ENCODE measurements at places on chromosomes 7 and 10.

DNA sequence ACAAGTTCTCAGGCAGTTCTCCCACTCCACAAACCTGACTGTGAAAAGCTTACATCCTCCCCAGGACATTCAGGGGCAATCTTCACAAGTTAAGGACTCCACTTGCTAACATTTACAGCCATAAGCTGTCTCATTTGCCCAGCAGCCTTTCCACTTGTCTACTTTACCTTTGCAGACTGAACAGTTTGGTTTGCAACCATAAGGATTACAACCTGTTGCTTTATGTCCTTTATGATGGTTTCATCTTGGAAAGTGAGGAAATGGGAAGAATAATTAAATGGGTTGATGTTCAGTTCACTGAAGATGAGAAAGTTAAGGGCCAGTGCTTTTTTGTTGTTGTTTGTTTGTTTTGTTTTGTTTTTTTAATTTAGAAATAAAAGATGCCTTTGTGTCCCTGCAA, 92.4 kb downstream of the FAM204A start:
- DNase-seq, result no peak

GRCh38 chr7:73811760-73812168, 19.0 kb upstream of the CLDN4 start:
- DNase-seq, result peak; percentile 3

DNA sequence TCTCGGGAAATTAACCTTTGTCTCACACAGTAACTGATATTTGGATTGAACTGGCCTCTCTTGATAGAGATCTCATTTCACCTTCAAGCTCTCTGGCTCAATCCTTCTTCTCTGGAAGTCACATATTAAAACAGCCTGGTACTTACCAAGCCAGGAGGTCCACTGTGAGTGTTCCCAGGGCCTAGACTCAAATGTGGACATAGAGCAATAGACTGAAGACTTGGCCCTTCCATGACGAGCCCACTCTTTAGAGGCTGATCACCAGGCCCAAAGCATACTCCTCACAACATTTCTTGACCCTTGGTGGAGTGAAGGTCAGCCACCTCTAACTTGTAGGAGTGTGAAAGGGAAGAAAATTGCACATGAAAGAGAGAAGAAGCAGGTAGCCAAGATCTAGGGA, 38.5 kb downstream of the COL1A2 start:
- no peak for DNase-seq

DNA sequence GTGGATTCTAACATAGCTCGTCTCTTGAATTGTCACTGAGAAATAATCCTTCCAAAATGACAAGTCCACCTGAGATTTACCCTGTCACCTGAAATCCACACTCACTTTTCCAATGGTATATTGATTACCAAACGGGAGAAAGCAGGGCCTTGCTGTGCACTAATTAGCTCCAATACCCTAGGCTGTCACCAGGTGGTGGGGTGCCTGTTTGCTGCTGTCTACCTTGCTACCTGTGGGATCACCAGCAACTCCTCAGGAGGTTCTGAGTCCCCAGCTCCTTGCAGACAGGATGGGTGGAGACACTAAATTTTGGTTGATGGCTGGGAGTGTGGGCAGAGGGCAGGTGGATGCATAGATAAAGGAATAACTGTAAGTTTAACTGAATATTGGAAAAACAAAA, 237.2 kb upstream of the ZNF32 start:
- DNase-seq, result no peak

DNA sequence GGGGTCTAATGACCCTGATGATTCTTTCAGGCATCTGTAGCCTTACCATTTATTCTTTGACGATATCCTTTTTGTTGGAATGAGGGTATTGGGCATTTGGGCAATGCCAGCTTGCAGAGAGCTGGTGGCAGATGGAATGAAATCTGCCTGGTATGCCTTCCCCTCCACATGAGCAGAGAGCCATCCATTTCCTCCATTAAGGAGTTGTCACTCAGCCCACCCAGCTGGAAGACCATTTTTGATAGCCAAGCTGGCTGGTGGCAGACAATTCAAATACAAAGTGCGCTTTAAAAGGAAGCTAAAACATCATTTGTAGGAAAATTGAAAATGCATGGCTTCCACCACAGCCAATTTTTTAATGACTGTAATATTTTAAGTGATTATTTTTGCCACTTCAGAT, 240.1 kb upstream of the SLC26A5 start:
- DNase-seq, result peak; percentile 89

- no peak for DNase-seq
Measured at GRCh38 chr10:95242581-95243317, 48.1 kb downstream of the PDLIM1 start.

DNA sequence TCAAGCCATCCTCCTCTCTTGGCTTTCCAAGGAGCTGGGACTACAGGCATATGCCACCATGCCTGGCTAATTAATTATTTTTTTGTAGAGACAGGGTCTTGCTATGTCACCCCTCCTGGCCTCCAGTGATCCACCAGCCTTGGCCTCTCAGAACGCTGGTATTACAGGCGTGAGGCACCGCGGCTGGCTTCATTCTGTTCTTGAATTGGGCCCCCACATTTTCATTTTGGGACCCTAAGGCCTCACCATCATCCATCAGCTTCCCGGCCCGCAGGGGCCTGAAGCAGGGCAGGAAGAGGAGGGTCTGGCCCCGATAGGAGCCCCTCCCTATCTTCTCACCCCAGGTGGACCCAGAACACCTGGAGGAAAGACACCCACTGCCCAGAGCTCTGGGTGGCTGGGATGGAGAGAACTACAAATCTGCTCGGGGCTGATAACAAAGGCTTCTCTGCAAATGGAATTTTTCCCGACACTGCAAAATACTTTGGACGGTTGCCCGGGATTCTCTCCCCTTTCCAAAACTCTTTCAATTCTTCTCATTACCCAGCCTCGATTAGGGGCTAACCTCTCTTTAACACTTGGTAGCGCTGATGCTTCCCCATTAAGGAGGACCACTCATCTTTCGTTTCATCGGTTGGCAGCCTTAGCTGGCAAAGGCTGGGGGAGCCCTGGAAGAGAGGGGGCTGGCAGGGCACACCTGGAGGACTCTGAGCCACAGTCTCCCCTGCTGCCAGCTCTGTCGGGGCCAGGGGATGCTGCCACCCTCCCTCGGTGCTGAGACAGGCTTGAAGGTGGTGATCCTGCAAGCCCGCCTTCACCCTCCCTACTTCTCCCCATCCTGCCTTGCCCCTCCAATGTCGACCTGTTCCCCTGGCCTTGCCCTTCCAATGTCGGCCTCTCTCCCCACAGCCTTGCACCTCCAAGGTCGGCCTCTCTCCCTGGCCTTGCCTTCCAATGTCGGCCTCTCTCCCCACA, 81.0 kb upstream of the GNA12 start:
- no peak for DNase-seq

GRCh38 chr10:111221682-111222480, 145.1 kb downstream of the ADRA2A start:
- no peak for DNase-seq

DNA sequence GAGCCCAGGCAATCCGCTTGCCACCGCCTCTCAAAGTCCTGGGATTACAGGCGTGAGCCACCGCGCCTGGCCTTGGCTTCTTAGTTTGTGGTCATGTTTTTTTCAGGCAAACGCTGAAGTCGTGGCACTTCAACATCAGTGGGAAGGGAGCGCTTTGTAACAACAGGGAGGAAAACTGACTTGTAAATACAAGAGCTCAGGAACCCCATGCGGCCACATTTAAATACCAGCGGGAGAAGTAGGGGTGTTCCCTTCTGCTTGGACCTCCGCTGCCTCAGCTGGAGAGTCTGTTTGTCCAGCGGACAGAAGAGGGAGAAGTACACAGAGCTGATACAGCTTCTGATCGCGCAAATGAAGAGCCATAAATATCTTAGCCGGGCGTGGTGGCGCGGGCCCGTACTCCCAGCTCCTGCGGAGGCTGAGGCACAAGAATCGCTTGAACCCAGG, 108.7 kb upstream of the KMT2C start:
- no peak for DNase-seq

- peak; percentile 64 for DNase-seq
Measured at GRCh38 chr7:1815051-1815481, 145.0 kb downstream of the ELFN1 start.

DNA sequence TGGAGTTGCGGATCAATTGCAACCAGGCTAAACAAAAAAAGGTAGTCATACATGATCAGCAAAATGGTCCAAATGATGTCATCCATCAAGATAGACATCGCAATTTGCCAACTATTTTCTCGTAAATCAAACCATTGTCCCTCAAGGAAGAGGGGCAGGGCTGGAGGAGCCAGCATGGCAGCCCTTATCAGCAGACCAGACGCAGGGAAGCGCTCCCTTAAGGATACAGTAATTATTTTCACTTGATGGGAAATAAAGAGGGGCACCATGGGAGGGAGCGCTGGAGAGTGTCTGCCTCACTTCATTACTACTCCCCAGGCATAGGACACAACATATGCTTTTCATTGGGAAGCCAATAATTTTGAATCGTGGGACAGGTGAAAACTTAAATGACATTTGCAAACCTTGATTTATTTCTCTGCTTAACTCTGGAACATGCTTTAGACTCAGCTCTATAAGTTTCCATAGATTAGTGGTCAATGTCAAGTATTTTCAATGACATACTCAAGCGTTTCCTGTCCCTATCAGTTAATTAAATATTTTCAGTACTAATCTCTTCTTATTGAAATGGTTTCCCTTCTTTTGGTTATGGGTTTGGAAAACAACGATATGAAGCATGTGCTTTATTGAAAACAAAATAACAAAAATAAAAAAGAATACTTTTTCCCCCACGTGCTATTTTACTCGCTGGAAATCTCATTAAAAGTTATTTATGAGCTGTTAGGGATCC, 202.4 kb upstream of the HABP2 start:
- DNase-seq, result no peak

DNA sequence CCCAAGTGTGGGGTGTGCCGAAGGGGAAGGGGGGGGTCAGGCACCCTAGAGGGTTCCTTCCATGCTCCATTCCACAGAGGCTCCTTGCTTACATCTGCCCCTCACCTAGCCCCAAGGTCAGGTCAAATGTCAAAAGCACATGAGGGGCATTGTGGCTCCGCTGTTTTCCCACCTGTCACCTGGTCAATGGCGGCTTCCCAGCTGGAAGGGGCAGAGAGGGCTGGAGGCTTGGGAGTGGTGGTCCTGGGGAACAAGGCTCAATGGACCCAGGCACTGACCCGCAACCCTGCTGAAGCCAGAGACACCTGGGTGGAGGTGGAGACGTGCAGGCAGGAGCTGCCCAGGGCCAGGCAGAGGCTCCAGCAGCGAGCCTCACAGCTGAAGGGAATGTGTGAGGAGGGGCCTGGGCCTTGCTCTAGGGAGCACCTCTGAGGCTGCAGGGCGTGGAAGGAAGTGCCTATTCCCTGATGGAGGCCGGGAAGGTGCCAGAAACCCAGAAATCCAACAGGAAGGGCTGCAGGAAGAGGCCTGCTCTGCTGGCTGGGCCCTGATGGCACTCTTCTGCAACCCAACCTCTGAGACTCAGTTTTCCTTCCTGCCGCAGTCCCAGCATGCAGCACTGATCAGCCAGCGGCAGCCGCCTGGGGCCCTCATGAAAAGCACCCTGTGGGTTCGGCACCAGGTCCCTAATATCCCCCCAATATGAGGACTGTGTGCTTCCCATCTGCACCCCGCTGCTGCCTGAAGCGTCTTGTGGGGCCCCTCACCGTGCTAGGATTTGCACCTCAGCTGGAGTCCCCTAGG, 16.0 kb downstream of the RASGEF1A start:
- no peak for DNase-seq

- no peak for DNase-seq
Measured at GRCh38 chr7:32323712-32324111, 166.5 kb downstream of the LSM5 start.

GRCh38 chr10:53045315-53045714, 272.7 kb upstream of the MBL2 start:
- no peak for DNase-seq

DNA sequence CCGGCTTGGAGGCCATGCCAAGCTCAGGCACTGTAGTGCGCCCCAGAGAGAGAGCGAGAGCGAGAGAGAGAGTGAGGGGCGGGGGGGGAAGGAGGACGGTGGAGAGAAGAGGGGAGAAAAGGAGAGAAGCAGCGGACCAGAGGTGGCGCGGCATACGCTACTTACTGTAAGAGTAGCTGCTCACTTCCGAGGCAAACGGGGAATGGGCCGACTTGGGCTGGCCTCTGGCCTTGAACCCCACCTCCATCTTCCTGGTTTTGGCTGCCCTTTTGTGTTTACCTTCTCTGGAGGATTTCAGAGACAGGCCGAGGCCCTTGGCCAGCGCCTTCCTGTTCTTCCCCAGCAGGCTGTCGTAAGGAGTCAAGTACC, 66.9 kb downstream of the TNRC18 start:
- no peak for DNase-seq

GRCh38 chr10:110701617-110701971, 57.5 kb downstream of the RBM20 start:
- DNase-seq, result no peak

DNA sequence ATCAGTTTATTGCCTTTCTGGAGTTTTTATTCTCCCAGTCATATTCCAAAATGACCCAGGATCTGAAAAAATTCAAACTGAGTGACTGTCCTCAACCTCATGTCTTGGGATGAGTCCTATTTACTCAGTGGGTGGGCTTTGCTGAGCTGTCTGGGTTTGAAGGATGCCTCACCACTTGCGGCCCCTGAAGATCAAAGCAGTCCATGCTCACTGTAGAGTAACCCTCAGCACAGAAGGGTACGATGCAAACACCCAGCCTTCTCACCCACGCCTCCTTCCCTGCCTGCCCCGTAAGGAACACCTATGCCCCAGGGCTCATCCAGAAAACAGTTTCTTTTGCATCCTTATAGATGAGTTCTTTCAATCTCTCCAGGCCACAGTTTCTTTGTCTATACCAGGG, 42.2 kb upstream of the GRB10 start:
- no peak for DNase-seq

DNA sequence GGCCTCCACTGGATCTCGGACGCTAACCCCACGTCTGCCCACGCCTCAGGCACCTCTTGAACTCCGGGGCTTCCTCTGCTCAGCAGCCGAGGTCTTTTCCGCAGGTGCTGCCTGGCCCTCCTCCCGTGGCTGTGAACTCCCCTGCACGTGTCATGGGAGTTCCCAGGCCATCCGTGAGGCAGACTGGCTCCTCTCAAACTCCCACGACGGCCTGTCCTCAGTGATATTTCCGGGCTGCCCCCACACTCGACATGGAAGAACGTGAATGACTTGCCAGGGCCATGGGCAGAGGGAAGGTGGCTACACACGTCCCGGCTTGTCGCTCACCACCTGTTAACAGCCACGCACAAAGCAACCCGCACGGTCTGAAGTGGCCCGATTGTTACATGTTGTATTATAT, 110.9 kb downstream of the ADARB2 start:
- no peak for DNase-seq

- DNase-seq, result no peak
Measured at GRCh38 chr7:86931439-86931838, 128.0 kb downstream of the ELAPOR2 start.
